ENCODE measurements at places on chromosomes 5 and 9.

DNA sequence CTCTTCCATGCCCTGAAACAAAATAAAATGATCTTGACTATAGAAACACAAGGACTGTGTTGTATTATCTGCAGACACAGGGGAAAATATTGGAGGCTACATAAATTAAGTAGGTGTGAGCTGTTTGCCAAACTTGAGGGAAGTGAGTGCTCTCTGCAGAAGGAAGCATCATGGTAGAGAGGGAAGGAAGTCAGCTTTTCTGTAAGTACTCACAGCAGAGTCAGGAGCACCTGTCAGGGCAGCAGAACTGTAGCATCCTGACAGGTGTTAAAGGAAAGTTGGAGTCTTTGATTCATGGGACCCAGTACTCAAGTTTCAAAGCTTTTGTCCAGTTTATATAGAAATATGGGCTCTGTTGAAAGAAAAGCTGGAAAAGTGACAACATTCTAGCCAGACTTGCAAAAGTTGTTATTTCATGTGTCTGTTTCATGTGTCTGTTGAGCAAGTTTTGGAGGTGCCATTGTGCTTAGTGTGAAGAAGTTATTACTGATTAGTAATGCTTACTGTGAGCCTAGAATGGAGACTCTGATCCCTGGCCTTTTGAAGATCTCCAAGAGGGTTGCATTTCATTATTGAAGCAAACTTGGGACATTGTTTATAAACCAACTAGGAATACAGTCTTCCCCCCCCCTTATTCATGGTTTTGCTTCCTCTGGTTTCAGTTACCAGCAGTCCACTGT lies 194.7 kb downstream of the SPATA31D1 start:
- no peak for DNase-seq

DNA sequence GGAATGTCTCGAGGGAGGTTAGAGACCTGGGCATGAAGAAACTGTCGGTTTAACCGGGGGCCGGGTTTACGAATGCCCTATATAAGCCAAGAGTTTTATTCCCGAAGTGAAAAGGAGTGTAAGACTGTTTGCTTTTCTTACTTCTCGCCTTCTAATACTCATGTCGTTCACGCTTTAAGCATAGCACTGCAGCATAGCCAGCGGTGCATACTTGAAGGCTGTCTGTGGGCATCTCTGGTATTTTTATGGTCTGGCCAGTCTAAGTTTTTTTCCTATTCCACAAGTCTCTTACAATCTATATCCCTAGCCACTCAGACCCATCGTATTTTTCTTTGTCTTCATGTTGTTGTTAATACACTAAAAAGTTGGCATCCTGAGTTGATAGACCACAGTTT lies 1.2 kb downstream of the UHRF2 start:
- DNase-seq = peak; percentile 63

- DNase-seq = no peak
These were observed 417.7 kb downstream of the GADD45G start for GRCh38 chr9:90022474-90022873.

GRCh38 chr5:134255418-134256150 lies 29.7 kb upstream of the PPP2CA start:
- DNase-seq = peak; percentile 51

DNA sequence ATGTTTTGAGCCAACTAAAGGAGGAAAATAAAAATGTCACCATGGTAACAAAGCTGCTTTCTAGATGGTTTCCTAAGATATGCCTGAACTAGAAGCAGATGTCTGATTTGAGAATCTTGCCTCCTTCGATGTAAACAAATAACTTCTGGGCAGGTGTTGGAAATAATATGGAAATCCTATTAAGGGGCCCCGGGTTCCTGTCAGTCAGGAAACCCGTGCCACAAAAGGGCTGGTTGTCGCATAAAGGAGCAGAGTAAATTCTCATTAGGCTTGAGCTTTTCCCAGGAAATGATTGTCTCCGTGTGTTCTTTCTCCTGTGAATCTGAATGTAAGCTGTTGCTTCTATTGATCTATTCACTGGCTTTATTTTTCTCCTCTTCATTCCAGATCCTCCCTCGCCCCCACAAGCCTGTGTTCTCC lies 90.8 kb downstream of the TLE4 start:
- no peak for DNase-seq

DNA sequence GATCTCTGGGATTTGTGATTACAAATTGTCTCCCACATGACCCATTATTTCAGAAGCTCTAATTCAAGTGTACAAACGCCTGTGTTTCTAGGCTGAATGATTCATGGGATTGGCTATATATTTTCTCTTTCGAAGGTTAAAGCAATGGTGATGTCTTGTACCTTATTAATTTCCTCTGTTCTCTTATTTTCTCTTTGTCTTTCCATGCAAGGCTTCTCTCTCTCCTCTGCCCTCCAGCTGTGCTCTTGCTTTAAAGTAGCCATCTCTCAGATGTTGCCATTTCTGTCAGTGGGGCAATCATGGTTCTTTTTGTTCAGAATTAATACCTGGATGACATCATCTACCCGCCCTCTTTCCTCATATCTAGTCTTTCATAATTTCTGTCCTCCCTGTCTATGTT lies 184.3 kb upstream of the ATP10B start:
- DNase-seq = no peak

DNA sequence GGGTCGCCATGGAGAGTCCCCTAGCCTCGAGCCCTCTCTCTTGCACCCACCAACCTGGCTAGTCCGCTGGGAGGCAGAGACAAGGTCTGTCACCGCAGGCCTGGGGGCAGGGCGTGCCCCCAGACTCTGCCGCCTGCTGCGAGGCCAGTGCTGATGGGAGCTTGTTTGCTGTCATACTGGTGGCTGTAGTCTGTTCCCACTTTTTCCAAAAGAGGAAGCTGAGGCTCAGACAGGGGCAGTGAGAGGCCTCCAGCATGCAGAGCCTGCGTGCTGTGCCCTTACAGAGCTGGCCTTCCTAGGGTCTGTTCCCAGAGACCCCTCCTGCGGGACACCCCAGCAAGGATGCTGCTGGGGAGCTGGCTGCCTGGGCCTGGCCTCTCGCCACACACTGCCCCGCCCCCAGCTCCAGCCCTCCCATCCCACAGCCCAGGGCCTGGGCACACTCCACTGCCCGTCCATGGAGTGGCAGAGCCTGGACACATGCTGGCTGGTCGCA lies 21.0 kb upstream of the SUSD3 start:
- no peak for DNase-seq

GRCh38 chr5:7473668-7474215 lies 77.8 kb downstream of the ADCY2 start:
- no peak for DNase-seq

DNA sequence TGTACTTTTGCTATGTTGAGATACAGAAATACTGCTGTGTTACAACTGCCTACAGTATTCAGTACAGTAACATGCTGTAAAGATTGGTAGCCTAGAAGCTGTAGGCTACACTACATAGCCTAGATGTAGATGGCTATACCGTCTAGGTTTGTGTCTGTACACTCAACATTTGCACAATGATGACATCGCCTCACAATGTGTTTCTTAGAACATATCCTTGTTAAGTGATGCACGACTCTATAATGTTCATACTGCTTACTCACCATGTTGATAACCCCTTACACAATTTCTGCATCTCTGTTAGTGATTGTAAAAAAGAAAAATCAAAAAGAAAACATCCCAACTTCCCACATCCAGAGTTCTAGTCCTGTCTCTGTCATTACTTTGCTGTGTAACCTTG lies 450.0 kb downstream of the CCDC171 start:
- DNase-seq = peak; percentile 59

GRCh38 chr5:76733049-76733417 lies 17.1 kb downstream of the F2R start:
- no peak for DNase-seq

DNA sequence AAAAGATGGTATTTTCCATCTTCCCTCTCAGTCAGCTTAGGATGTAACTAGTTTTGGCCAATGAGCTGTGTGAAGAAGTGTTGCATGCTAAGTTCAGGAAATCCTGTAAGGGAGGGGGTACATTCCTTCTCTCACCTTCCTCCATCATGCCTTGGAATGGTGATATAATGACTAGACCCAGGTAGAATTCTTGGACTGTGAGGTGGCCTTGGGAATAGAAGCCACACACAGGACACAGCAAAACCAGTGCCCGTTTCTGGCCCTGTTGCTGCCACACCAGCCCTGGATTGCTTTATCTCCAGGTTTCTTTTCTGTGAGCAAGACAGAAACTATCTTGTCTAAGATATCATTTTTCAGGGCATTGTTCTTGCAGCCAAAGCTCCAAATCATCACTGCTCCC lies 10.5 kb upstream of the ZNF354A start:
- no peak for DNase-seq

All from fibroblast of upper back skin (primary cell).